ENCODE measurements at places on chromosomes 7 and 10.

- DNase-seq = no peak
Observed at GRCh38 chr10:77859865-77860282, 66.7 kb downstream of the DLG5 start.

DNA sequence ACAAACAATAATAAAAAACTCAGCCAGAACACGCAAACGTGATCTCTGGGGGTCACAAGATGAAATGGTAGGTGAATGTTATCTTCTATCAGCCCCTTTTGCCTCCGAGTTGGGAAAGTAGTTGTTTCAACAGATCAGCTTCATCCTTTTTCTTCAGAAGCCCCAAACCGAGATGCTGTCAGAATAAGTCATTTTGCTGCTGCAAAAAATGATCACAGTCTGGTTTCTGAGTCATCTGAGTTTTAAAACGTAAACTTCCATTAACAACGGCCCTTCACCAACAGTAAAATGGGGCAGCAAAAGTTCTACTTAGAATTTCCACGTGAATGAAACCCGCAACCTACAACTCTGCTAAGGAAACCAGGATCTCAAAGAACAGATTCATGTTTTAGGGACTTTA lies 44.9 kb downstream of the JCAD start:
- no peak for DNase-seq

- DNase-seq = no peak
Observed at GRCh38 chr7:17633067-17633466, 307.2 kb downstream of the SNX13 start.

DNA sequence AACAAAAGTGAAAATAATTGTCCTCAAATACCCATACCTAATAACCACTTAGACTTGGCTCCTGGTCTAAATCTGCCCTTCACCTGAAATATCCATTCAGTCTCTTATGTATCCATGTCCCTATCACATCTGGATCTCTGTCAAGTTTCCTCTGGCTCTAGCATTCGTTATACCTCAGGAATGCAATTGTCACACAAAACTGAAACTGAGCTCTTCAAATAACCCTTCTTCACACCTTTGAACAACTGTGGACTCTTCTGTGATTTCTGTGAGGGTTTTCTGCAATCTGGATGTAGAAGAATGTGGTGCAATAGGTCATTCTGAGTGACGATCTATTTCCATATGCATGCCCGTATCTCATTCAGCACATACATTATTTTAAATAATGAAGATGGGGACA lies 53.5 kb upstream of the FGL2 start:
- DNase-seq = no peak

- no peak for DNase-seq
Observed at GRCh38 chr7:137590756-137591305, 247.3 kb upstream of the PTN start.
